Sigmoid colon (tissue), 7 donors: ENCODE measurements at places on chromosomes 6 and 20. TPM values are rescaled to one million over a fixed set of nuclear protein-coding genes. Genes with fewer than 3 reads are reported as not detected.

NKX2-2 gene
- 0.46 TPM for polyA plus RNA-seq

DNA sequence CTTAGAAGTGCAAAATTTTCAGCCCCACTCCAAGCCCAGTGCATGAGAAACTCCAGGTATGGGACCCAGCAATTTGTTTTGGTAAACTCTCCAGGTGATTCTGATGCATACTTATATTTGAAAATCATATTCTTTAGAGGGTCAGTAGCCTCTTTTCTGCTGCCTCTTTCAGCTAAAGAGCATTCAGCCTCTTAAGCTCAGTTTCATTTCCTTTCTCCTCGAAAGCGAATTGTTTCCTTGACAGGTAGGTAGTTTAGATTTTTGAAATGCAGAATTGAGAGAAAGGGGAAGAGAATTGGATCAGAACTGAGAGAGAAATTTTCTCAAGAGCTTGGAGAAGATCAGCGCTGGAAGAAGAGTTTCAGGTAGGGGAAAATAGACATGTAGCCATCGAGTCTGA lies 995.8 kb upstream of the FLRT3 start:
- DNase-seq: no peak

GRCh38 chr6:170188571-170189001 lies 102.3 kb downstream of the DLL1 start:
- no peak for DNase-seq

- DNase-seq: no peak
These were observed 145.1 kb upstream of the NRSN1 start for GRCh38 chr6:23980965-23981364.

- no peak for DNase-seq
These were observed 131.8 kb downstream of the UNC5CL start for GRCh38 chr6:40907198-40907701.
